Effector CD4-positive, alpha-beta T cell (primary cell): ENCODE measurements at places on chromosomes 1 and 21.

- DNase-seq = no peak
These were observed 22.8 kb downstream of the NEK7 start for GRCh38 chr1:198179556-198179981.

DNA sequence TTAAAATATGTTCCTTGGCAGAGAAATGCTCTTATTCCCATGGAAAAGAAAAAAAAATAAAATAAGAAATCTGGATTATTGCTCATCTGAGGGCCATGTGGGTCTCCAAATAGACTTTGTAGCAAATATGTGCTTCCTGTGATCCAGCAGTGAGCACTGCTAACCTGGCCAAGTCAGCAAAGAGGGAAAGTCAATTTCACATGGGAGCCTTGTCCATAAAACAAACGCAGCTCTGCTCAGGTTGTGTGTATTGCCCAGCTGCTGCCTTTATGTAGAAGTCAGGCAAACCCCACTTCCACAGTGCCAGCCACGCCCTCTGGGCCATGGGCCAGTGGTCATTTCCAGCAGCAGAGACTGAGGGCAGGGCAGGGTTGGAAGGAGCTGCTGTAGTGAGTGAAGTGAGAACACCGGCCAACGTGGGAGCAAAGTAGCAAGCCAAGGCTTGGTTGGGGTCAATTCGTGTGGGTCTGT is 174.3 kb downstream of the LYPLAL1 start:
- no peak for DNase-seq

DNA sequence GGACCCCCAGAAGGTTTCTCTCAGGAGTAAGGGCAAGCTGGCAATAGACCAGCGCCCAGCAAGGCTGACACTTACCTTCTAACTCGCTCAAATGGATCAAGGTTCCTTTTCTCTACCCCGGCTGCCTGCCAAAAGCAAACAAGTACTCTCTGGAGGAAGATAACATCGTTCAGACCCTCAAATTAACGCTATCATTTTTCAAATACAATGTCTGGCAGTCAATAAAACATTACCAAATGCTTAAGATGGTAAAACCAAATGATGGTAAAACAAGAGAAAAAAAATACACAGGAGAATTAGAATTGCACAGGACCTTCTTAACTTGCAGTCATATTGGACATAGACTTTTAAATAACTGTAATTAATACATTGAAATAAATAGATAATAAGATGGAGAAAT is 148.1 kb downstream of the SPATA46 start:
- no peak for DNase-seq

- DNase-seq = no peak
These were observed 75.7 kb downstream of the UCHL5 start for GRCh38 chr1:192983349-192983980.

- no peak for DNase-seq
These were observed 63.2 kb upstream of the APOBEC4 start for GRCh38 chr1:183716286-183716685.

DNA sequence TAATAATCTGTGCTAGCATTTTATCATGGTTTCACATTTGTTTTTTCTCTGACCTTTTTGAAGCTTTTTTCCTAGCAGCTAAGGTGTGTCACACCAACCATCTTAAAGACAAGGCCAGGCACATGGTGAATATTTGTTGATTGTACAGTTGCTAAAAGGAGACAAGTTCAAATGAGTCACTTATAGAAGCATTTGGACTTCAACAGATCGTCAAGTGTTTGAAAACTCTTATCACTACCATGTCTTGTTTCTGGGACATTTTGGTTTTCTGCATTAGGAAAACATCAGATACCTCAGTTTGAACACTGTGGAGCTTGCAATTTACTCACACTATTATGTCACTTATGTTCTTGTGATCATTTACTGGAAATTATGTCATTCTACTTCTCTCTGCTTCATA is 407.3 kb downstream of the USP25 start:
- no peak for DNase-seq

DNA sequence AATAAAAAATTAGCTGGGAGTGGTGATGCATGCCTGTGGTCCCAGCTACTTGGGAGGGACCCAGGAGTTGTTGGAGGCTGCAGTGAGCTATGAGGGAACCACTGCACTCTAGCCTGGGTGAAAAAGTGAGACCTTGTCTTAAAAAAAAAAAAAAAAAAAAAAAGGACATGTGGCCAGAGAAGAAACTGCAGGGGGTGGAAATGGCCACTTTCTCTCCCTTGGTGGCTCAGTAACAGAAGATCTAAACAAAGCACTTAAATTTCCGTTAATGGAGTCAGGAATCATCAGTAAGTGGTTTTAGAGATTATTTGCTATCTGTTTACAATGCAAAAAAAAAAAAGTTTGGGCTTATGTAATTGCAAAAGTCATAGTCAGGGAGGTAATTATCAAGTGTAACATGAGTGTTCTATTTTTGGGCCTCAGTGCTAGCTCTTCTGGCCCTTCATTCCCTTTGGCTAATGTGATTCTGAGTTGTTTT is 19.3 kb upstream of the OPRD1 start:
- no peak for DNase-seq

GRCh38 chr1:94351481-94351880 is 66.7 kb upstream of the ABCD3 start:
- DNase-seq = no peak

- DNase-seq = no peak
These were observed 9.9 kb downstream of the SNRPE start for GRCh38 chr1:203871114-203871880.

GRCh38 chr1:189206617-189207016 is 1271.0 kb downstream of the BRINP3 start:
- no peak for DNase-seq

- DNase-seq = no peak
These were observed 2.8 kb upstream of the ELOVL1 start for GRCh38 chr1:43370564-43370963.

DNA sequence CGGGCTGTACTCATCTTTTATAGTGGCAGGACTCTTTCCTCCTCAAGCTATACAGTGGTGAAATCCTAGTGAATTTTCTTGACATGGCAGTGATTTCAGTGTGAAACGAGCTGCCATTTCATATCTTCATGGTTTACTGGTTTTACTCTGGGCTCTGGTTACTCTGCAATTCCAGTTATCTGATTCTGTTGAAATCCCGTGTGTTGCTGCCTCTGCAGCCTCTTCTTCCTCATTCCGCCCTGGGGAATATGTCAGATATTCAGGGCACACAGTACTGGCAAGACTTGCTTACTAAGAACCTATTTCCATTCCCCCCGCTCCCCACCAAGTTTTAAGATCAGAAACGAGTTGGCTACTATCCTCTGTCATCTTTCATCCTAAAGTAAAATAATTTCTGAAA is 7.9 kb upstream of the OR2B11 start:
- DNase-seq = no peak

- no peak for DNase-seq
These were observed 51.2 kb downstream of the CCDC185 start for GRCh38 chr1:223444411-223444810.
